ENCODE measurements at places on chromosomes 13 and 19.
A peak's percentile ranks its signal among the peaks of the same experiment; 100 is the strongest.

DNA sequence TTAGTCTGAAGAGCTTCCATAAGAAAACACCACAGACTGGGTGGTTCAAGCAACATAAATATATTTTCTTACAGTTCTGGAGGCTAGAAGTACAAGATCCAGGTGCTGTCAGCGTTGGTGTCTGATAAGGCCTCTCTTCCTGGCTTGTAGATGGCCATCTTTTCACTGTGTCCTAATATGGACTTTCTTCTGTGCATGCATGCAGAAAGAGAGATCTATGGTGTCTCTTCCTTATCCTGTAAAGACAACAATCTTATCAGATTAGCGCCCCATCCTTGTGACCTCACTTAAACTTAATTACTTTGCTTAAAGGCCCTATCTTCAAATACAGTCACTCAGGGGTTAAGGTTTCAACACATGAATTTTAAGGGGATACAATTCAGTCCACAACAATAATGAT lies 14.1 kb upstream of the NDFIP2 start:
- DNase-seq, result no peak

- DNase-seq, result no peak
Measured at GRCh38 chr13:35927567-35928021, 203.6 kb downstream of the DCLK1 start.

GRCh38 chr13:27425158-27425917 lies 919 bp downstream of the GTF3A start:
- no peak for DNase-seq

- DNase-seq, result no peak
Measured at GRCh38 chr19:4174213-4174894, 8.0 kb downstream of the SIRT6 start.

DNA sequence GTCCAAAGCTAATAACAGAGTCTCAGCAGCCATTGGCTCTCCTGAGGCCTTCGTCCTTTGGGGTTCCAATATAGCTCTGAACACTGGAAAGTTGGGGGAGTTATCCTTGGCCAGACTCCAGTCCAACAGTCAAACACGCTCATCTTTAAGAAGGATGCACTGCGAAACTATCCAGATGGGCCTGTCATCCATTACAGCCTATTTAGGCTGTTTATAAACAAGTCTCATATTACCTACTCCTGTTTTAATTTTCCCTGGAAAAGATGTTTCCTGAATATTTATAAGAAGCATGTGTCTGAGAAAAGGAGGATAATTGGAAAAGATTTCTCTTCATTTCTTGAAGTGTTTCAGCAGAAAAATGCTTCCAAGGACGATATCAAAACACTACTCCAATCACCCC lies 170.7 kb downstream of the DCT start:
- DNase-seq, result peak; percentile 79

DNA sequence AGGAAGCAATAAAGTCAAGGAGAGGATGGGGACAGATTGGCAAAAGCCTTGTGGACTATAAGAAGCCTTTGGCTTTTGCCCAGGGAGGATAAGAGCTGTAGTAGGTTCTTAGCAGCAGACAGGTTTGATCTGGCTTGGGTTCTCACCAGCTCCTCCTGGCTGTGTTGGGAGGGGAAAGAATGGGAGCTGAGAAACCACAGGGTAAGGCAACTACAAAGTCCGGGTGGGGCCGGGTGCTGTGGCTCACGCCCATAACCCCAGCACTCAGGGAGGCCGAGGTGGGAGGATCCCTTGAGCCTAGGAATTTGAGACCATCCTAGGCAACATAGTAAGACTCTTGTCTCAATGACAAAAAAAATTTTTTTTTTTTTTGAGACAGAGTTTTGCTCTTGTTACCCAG lies 20.6 kb downstream of the NECTIN2 start:
- no peak for DNase-seq

GRCh38 chr13:98922306-98922705 lies 55.6 kb downstream of the DOCK9 start:
- DNase-seq, result no peak

DNA sequence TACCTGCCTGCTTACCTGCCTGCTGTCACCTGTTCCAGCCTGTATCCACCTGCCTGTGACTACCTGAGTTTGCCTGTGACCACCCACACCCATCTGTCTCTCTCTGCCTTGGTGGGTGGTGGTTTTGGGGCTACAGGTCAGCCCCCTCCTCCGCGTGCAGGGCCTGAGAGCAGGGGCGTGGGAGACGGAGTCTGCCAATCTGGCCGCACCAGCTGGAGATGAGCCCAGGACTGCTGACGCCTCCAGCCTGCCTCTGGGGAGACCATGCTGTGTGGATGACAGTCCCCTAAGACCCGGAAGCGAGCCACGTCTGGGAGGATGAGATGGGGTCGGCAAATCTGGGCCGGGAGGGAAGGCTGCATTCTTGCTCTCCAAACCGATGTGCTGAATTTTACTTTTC lies 15.9 kb upstream of the KCTD15 start:
- no peak for DNase-seq

DNA sequence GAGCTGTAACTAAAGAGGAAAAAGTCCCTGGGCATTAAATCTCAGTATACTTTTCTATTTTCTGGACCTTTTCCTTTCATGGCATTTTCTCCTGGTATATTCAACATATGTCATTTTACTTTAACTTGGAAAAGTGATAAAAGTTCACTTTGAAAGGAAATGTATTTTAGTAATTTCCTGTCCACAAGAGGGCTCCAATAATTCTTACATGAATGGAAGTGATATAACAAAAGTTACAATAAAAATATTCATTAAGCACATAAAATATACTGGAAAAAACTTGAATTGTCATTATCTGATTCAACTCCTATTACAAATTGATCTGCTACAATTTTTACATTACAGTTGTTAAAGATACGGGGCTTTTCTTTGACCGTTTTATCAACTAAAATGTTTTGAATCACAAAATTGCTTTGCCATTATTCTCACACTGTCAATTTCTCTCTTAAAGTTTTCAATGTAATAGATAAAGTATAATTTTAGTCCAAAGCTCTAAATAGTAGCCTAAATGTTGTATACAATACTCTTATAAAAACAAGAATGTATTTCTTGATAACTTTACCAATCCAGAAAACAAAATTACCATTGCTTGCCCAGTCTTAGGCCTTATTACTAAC lies 4.9 kb downstream of the UBL3 start:
- DNase-seq, result no peak

- peak; percentile 14 for DNase-seq
Measured at GRCh38 chr13:60335531-60335930, 61.5 kb upstream of the TDRD3 start.

- DNase-seq, result no peak
Measured at GRCh38 chr19:12485052-12485416, 418 bp upstream of the ZNF709 start.

DNA sequence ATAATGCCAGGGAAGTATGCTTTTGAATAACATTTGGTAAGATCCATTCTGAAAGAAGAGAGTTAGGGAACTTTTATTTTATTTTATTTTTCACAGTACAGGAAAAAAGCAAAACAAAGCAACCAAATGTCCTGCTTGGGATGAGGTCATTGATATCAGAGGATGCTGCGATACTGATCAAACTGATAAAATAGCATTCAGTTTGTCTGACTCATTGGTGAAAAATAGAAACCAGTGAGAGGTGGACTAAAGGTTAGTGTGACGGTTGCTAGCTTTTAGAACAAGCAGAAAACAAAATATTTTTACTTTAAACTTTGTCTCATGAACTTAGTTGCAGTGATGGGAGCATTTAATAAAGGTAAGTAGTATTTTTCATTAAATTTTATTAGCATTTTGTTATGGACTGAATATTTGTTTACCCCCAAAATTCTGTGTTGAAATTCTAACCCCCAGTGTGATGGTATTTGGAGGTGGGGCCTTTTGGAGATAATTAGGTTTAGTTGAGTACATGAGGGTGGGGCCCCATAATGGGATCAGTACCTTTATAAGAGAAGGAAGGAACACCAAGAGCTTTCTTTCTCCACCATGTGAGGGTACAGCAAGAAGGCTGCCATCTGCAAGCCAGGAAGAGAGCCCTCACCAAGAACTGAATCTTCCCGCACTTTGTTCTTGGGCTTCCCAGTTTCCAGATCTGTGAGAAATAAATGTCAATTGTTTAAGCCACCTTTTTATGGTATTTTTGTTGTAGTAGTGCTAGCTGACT lies 37.3 kb downstream of the ITGBL1 start:
- no peak for DNase-seq

DNA sequence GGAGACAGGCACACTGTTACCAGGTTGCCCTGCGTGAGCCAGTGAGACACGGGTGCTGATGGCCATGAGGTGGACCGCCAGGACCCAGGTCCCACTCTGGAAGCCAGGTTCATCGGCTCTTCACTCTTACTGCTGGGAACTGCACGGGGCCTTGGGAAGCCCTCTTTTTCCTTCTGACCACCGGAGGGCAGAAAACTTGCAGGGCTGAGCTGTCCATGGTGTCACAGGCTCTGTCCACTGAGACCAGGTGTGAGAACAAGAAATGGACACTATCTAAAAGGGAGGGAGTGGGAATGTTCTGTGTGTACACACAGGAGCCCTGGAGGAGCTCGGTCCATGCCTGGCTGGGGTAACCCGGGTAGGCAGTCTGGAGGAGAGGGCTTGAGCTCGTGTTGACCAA lies 93.4 kb downstream of the UQCRFS1 start:
- DNase-seq, result no peak

DNA sequence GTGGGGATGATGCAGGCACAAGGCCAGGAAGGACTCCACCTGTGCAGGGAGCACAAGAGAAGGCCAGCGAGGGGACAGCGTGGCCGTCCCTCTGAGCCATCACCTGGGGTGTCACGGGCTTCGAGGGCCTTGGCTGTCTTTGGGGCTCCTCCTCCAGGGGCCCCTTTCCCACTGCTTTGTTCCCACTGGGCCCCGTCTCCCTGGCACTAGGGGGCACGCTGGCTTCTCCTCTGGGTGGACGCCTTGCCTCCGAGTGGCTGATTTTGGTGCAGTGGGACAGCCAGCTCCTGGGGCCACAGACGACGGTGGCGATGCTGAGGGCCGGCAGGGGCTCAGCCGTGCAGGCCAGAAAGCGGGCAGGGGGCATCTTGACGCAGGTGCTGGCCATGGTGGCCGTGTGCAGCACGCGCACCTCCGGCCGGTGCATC lies 43.2 kb upstream of the GRTP1 start:
- DNase-seq, result no peak

GRCh38 chr13:34748596-34748995 lies 193.5 kb upstream of the NBEA start:
- no peak for DNase-seq

GRCh38 chr13:59842507-59842906 lies 321.2 kb downstream of the DIAPH3 start:
- DNase-seq, result no peak

DNA sequence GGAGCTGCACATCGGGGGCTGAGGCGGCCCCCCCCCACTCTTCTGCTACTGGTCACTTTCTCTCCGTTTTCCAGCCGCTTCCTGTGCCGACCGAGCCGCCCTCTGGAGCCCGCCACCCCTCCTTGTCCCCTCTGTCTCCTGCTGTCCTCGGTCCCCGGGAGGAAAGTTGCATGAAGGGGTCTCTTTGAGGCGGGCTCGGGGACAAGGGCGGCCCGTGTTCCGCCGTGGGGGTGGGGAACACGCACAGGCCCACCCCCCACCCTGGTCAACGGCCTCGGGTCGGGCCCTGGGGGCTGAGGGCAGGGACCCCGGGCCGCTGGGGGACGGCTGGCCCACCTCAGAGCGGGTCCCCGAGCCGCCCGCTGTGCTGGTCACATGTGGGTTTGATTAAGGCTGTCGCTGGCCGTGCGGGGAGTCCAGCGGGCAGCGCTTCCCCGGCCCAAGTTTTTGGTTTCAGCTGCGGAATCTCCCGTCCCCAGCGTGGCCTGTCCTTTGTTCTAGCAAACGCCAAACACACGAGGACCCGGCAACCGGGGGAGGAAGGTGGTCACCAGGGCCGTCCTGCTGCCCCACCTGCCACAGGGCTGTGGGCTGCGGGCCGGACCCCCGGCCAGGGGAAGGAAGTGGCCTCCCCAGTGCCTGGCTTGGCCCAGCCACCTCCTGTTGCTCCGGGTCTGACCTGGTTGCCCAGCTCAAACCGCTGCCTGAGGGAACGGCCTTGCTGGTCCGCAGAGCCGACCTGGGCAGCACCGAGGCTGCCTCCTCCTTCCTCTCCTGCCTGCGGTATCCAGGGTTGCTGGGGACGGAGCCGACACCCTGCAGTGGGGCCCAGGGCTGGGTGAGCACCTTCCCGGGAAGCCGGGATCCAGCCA lies 1.9 kb downstream of the EFNA2 start:
- no peak for DNase-seq

DNA sequence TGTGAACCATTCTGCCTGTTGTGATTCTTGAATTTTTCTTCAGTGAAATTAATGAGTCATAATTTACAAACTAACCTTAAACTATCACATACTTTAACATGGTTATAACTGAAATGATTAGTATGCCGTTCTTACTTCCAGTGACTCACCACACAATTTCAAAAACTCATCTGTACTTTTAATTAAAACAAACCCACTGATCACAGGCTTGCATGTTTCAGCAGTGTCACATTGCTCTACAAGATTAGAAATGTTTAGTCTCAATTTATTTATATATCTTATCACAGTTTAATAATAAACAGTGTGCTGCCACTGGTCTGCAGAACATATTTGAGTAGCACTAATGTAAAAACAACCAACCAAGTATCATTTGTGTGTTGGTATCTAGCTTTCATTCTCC lies 2227.9 kb upstream of the PCDH20 start:
- no peak for DNase-seq

- DNase-seq, result no peak
Measured at GRCh38 chr13:96781141-96781540, 213.1 kb downstream of the OXGR1 start.

- DNase-seq, result peak; percentile 54
Measured at GRCh38 chr19:30743011-30743410, 370.8 kb downstream of the ZNF536 start.

GRCh38 chr13:87656306-87656705 lies 14.9 kb upstream of the SLITRK5 start:
- no peak for DNase-seq

- no peak for DNase-seq
Measured at GRCh38 chr13:91036886-91037285, 310.6 kb upstream of the MIR17HG start.

- no peak for DNase-seq
Measured at GRCh38 chr13:86121881-86122280, 322.7 kb upstream of the SLITRK6 start.

DNA sequence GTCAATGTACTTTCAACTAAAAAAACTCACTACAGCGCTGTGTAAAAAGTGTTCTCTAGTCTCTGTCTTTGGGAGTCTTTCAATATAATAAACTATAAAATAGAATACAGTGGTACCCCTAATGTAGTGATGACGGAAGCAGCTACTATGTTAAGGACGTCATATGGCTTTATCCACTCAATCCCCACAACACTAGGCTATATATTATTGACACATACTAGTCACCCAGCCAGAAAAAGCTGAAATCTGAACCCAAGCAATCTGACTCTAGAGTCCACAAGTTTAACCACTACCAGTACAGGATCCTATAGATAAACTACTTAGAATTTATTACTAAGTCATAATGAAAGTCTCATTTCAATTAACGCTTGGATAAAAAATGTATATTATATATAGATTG lies 48.3 kb downstream of the ELF1 start:
- DNase-seq, result no peak
